ENCODE measurements at places on chromosomes 5 and 9. TPM values are rescaled to one million over a fixed set of nuclear protein-coding genes. Genes with fewer than 3 reads are reported as not detected.
A peak's percentile ranks its signal among the peaks of the same experiment; 100 is the strongest.

SLC6A7 gene
- total RNA-seq: not detected

CD72 gene
- total RNA-seq: 6.5 TPM

HSPA5 gene
- 237 TPM for total RNA-seq

DPYSL3 gene
- total RNA-seq: 0.35 TPM

FKTN gene
- 17.4 TPM for total RNA-seq

PIP5KL1 gene
- total RNA-seq: 2.5 TPM

TMEM252 gene
- total RNA-seq: not detected

FAM163B gene
- total RNA-seq: not detected

PAX5 gene
- total RNA-seq: 0.29 TPM

- DNase-seq: no peak
Observed at GRCh38 chr9:3868012-3868411, 342.2 kb upstream of the RFX3 start.

DNA sequence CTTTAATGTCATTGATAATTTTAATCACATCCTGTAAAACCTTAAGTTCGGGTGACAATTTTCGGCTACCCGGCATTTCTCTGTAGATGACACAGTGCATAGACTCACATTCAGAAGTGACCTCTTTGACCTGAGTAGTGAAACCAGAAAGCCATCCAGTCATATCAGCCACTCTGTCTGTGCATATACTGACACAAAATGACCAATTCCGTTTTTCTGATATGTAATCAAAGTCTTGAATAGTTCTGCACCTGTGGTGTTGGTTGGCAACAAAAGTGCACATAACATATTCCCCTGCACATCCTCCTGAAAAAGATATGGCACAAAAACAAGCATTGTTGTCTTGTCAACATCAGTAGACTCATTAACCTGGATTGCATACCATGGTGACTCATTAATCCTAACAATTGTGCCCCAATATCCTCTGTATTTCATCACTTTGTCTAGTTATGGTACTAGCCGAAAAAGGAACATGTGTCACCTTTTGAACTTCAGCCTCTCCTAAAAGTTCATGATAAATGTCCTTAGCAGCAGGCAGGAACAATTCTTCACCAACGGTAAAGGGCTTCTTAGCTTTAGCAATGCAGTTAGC is 4.6 kb upstream of the HNRNPA0 start:
- no peak for DNase-seq

DNA sequence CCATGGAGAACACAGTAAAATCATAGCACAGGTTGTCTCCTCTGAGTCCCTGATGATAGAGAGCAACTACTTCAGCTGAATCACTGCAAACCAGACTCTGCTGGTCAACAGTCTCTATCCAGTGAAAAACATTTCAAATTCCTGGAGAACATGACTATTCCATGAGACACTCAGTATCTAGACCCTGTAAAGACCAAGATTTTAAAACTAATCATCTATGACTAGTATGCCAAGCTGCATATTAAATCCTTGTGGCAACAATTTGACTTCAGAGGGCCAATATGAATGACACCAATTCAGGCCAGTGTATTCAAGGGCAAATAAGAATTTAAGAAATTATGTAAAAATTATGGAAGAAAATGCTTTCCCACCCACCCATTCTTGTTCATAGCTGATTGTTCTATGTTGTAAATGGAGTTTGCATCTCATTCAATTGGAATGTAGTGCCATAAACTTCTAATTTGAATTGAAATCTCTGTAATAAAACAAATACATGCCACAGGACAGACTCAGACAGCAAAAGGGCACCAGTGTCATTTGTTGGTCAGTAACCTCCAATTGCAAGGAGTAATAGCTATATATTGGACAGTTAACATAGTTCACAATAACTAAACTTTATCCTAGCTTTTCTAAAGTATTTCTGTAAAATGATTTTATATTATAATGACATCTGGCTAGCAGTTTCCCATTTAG is 80.1 kb upstream of the LPAR1 start:
- no peak for DNase-seq

- no peak for DNase-seq
Observed at GRCh38 chr9:76027416-76027815, 136.9 kb downstream of the PCSK5 start.

GRCh38 chr9:20623021-20623747 is 885 bp upstream of the MLLT3 start:
- DNase-seq: peak; percentile 57

- no peak for DNase-seq
Observed at GRCh38 chr9:110276781-110277180, 20.5 kb upstream of the TXN start.

GRCh38 chr9:3941758-3942157 is 358.1 kb downstream of the GLIS3 start:
- DNase-seq: no peak

DNA sequence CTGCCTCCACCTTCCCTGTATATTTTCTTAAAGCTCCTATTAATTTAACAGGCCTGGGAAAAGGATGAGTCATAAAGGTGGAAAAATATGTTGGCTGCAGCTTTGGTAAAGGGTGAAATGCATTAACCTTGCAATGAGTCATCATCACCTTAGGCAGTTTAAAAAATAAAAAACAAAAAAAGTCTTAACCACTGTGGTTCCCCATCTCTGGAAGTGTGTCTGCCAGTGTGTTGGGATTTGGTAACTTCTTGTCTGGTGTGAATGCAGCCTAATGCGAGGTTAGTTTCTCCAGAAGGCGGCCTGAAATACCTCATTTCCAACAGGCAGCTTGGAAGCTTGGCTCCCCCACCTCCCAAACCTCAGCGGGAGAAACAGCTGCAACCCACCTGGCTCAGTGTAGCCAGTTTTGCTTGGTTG is 265.3 kb upstream of the GAS1 start:
- no peak for DNase-seq

- no peak for DNase-seq
Observed at GRCh38 chr5:55160493-55161209, 680 bp downstream of the GPX8 start.

DNA sequence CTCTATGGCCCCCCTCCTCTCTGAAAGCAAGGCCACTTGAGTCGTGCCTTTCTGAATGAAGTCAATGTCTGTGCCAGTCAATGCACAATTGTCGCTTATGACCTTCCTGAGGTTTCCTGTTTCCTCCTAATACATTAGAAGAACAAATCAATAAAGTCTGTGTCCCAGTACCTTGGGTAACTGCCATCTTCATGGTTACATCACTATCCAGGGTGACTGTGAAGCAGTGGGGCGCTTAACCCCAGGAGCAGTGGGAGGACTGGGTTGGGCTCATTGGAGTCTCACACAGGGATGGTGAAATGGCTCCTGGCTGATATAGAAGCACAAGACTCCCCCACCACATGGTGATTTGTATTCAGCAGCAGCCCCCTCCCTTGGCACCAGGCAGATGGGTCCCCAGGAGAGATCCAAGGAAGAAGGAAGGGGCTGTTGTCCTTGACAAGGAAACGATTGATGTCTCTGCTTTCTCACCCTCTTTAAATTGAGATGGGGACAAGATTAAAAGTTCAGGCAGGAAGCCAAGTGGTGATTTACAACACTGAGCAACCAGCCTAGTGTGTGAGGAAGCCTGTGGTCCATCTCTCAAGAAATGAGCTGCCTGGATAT is 261.9 kb upstream of the ZNF462 start:
- DNase-seq: no peak

- no peak for DNase-seq
Observed at GRCh38 chr9:131238402-131239021, 37.8 kb downstream of the FAM78A start.

GRCh38 chr9:95311961-95312360 is 5.5 kb downstream of the FANCC start:
- DNase-seq: no peak

DNA sequence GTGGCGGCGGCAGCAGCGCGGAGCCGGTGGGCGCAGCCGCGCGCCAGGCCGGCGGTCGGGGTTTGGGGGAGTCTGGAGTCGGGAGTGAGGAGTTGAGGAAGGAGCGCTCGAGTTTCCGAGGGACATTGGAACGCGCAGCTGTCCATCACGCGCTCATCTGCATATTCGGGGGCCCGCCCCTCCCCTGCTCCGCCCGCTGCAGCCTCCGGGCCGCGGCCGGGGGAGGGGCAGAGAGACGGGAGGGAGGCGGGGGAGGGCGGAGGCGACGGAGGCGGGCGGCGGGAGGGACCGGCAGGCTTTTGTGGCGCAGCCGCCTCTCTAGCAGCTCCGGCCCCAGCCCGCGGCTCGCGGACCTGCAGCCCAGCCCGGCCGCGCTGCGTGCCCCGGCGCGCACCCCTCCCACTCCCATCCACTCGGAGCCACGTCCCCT is at the start of gene IRX2:
TSS of gene IRX2 (minus strand) at position 86 of the 430 bp plus-strand sequence. CDS start 264 bp downstream, outside the sequence.
- DNase-seq: no peak

- DNase-seq: no peak
Observed at GRCh38 chr9:129455151-129455995, 165.5 kb downstream of the C9orf50 start.

DNA sequence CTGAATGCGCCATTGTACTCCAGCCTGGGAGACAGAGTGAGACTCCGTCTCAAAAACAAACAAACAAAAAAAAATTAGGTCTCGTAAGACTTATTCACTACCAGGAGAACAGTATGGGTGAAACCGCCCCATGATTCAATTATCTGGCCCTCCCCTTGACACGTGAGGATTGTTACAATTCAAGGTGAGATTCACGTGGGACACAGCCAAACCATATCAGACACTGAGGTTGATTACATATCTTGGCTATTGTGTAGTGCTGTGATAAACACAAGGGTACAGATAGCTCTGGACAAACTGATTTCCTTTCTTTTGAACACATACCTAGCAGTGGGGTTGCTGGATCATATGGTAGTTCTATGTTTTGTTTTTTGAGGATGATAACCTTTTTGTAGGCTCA is 42.4 kb upstream of the PWWP2A start:
- DNase-seq: no peak

- DNase-seq: no peak
Observed at GRCh38 chr9:126979461-126979860, 64.9 kb downstream of the RALGPS1 start.

- no peak for DNase-seq
Observed at GRCh38 chr9:108761655-108762347, 94.0 kb downstream of the ACTL7B start.

DNA sequence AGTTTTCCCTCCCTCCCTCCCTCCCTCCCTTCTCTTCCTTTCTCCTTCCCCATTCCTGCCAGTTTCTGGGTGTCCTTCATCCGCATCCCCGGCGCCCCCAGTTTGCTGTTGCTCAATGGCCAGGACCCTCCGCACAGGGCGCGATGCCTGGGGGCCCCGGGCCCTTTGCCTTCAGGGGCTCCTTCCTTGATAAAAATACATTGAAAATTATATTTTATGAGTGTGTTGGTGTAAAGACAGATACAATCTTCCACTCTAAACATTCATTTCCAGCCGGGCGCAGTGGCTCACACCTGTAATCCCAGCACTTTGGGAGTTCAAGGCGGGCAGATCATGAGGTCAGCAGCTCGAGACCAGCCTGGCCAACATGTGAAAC is 7.6 kb upstream of the AGPAT2 start:
- no peak for DNase-seq

GRCh38 chr9:27198190-27198589 is 89.2 kb downstream of the TEK start:
- DNase-seq: no peak

- DNase-seq: no peak
Observed at GRCh38 chr5:140136624-140137023, 10.9 kb downstream of the IGIP start.

- DNase-seq: no peak
Observed at GRCh38 chr9:8560560-8561525, 761.3 kb upstream of the DMAC1 start.

DNA sequence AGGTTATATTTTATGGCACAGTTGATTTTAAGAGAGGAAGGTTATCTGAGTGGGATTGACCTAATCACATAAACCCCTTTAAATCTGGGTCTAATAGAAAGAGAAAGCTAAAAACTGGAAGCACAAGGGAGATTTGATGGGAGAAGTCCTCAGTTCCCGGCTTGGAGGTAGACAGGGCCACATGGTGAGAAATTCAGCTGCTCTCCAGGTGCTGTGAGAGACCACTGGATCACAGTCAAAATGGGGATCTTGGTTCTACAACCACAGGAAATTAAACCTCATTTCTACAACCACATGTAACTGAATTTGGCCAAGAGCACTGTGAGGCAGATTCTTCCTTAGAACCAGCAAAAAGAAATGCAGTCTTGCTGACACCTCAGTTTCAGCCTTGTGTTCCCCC is 2352.7 kb downstream of the MAT2B start:
- no peak for DNase-seq

DNA sequence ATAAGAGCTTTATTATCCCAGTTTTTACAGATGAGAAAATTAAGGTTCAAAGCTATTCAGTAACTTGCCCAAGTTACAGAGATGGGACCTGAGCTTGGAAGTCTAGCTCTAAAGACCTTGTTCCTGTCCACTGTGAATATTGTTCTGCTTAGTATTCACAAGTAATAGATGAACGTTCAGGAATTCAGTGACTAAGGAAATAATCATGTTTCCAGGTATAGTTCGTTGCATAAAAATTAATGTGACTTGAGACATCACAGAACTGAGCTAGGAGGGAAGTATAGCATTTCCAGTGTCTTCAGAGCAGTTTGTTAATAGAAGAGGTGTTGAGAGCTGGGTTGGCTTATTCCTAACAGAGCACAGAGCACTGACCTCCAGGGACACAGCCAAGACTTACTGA is 136.1 kb downstream of the FGF1 start:
- DNase-seq: no peak

GRCh38 chr5:160357861-160358411 is 12.5 kb downstream of the C1QTNF2 start:
- no peak for DNase-seq

DNA sequence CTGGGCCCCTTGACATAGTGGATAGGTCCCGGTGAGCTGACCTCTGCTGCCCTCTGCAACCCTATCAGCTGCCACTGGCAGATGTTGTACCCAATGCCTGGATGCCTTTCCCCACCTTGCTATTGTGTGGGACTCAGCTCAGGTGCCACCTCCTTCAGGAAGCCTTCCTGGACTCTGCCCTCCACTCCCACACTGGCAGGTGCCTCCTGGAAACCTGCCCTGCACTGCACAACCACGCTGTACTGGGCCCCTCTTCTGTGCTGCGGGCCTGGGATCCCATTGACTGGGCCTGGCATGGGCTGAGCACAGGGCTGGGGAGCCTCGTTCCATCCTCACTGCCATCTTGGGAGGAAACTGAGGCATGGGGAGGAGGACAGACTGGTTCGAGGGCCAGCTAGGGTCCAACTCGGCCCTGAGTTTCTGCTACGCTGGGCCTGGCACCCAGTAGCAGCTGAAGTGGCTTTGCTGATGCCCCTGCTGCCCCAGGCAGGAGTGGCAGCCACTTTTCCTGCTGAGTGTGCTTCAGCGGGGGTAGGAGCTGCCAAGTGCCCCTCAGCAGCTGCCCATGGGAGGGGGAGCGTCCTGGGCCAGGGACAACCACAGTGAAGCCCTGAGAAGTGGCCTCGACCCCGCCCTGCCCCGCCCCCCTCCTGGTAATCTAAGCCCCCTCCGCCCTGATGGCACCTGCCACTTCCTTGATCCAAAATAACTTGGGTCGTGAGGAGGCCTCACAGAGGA is 1.3 kb downstream of the AK1 start:
- no peak for DNase-seq

DNA sequence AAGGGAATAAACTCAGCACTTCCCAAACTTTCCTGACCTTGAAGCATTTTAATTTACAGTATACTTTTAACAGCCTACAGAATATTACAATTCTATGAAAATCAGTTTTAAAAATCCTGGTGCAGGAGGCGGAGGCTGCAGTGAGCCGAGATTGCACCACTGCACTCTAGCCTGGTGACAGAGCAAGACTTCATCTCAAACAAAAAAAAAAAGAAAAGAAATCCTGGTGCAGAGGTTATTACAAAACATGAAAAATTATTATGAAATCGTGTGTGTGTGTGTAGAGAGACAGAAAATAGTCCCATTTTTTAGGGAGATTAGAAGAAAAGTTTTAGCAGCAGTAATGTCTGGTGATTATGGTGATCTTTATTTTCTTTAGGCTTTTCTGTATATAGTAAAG is 26.9 kb downstream of the GOLPH3 start:
- DNase-seq: no peak

All from CD8-positive, alpha-beta memory T cell (primary cell).